ENCODE measurements at places on chromosomes 7 and 10. TPM values are rescaled to one million over a fixed set of nuclear protein-coding genes. Genes with fewer than 3 reads are reported as not detected.

The PON1 gene
- total RNA-seq: not detected

The PHF14 gene
- total RNA-seq: 27.8 TPM

The CUZD1 gene
- 0.55 TPM for total RNA-seq

The PCGF5 gene
- total RNA-seq: 17.9 TPM

The CTAGE6 gene
- total RNA-seq: 0.28 TPM

The SPAG6 gene
- not detected for total RNA-seq

The AGR2 gene
- not detected for total RNA-seq

The AGMO gene
- total RNA-seq: 0.18 TPM

The PDGFA gene
- 24.0 TPM for total RNA-seq

The KLF14 gene
- not detected for total RNA-seq

The FGF8 gene
- total RNA-seq: not detected

The BHLHA15 gene
- 0.37 TPM for total RNA-seq

The NACAD gene
- total RNA-seq: 0.83 TPM

The TMEM178B gene
- 0.09 TPM for total RNA-seq

The ABCB4 gene
- 3.4 TPM for total RNA-seq

The ITIH5 gene
- 3.0 TPM for total RNA-seq

The SPDYE1 gene
- total RNA-seq: not detected

The DNAJC12 gene
- total RNA-seq: 4.3 TPM

The RGR gene
- not detected for total RNA-seq

The EPHB6 gene
- 2.6 TPM for total RNA-seq

The NODAL gene
- not detected for total RNA-seq

The AMZ1 gene
- total RNA-seq: 0.28 TPM

The VPS37D gene
- total RNA-seq: 5.7 TPM

The PPP1R3C gene
- 190 TPM for total RNA-seq

The LIPJ gene
- total RNA-seq: under 0.01 TPM
